ENCODE measurements at places on chromosomes 3 and 15.
A peak's percentile ranks its signal among the peaks of the same experiment; 100 is the strongest.

GRCh38 chr3:133441867-133442270, 42.0 kb downstream of the BFSP2 start:
- no peaks in the 10 kb centered on the region for H3K27me3 ChIP-seq
- peak; percentile 75 for ATAC-seq
- H3K27ac ChIP-seq = peak overlapping the region; percentile 88
- H3K36me3 ChIP-seq = peaks cover 10% of the 10 kb centered on the region
- peaks cover 58% of the 10 kb centered on the region for H3K4me1 ChIP-seq

- no peak within 1 kb of the TSS for H3K27ac ChIP-seq
- H3K4me1 ChIP-seq = peaks cover 29% of the 10 kb centered on the region
- H3K27me3 ChIP-seq = peaks cover 41% of the 10 kb centered on the region
- ATAC-seq = no peak
Measured at GRCh38 chr3:173397161-173398110, at the start of gene NLGN1. Gene NLGN1, plus strand, starts transcription at chr3:173397744.

- peaks cover 12% of the 10 kb centered on the region for H3K4me1 ChIP-seq
- ATAC-seq = no peak
- no peak overlapping the region for H3K4me3 ChIP-seq
- H3K27ac ChIP-seq = no peak overlapping the region
- peaks cover 19% of the 10 kb centered on the region for H3K27me3 ChIP-seq
Measured at GRCh38 chr3:187995043-187995400, 158.9 kb upstream of the LPP start.

DNA sequence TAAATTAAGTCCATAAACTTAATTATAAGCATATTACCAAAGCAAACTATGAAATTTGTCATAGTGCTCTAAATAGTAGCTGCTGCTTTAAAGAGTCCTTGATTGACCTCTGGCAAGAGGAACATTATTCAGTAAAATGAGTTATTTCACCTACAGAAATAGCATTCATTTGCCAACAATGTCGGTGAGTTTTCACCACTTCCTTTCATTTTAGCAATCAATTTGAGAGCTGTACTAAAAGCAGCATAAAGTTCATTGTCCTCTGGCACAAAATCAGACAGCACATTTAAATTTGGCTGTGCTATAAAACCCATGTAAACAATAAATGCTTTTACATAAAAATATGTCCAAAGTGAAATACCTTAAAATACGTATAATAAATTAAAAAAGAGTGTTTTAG, 1515.7 kb downstream of the SI start:
- H3K4me3 ChIP-seq = no peak overlapping the region
- no peak for ATAC-seq
- H3K36me3 ChIP-seq = no peaks in the 10 kb centered on the region
- no peaks in the 10 kb centered on the region for H3K4me1 ChIP-seq
- no peaks in the 10 kb centered on the region for H3K27me3 ChIP-seq
- no peak overlapping the region for H3K27ac ChIP-seq

GRCh38 chr3:9253327-9253726, 3.9 kb upstream of the SRGAP3 start:
- H3K4me1 ChIP-seq = peaks cover 18% of the 10 kb centered on the region
- no peaks in the 10 kb centered on the region for H3K36me3 ChIP-seq
- H3K27ac ChIP-seq = no peak overlapping the region
- H3K27me3 ChIP-seq = peaks cover 38% of the 10 kb centered on the region
- no peak overlapping the region for H3K4me3 ChIP-seq

- peaks cover 36% of the 10 kb centered on the region for H3K27me3 ChIP-seq
- H3K36me3 ChIP-seq = no peaks in the 10 kb centered on the region
- no peak for ATAC-seq
- no peak overlapping the region for H3K27ac ChIP-seq
- H3K4me3 ChIP-seq = no peak overlapping the region
Measured at GRCh38 chr15:43210172-43210745, 10.6 kb downstream of the EPB42 start.

DNA sequence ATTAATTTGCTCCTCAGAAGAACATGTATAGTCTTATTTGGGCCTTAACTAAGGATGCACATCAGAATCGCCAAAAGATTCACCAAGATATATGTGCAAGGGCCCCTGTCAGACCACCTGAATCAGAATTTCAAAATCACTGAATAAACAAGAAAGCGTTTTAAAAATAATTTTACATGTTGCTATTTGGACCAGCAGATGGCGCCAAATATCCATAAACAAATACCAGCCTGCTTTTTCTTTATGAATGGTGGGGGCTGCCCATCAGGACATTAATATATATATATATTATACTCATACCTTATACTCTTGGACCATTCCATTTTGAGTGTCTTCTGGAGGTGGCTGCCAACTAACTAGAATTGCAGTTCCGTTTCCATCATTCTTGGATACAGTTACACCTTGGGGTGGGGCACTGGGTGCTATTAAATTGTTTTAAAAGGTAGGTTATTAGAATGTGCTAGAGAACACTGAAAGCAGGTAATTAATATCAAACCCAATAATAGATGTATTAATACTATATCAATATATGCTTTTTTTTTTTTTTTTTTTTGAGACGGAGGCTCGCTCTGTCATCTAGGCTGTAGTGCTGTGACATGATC, 1108.3 kb downstream of the ROBO1 start:
- no peak overlapping the region for H3K4me3 ChIP-seq
- H3K36me3 ChIP-seq = no peaks in the 10 kb centered on the region
- no peaks in the 10 kb centered on the region for H3K4me1 ChIP-seq
- H3K27ac ChIP-seq = no peak overlapping the region
- no peak for ATAC-seq

DNA sequence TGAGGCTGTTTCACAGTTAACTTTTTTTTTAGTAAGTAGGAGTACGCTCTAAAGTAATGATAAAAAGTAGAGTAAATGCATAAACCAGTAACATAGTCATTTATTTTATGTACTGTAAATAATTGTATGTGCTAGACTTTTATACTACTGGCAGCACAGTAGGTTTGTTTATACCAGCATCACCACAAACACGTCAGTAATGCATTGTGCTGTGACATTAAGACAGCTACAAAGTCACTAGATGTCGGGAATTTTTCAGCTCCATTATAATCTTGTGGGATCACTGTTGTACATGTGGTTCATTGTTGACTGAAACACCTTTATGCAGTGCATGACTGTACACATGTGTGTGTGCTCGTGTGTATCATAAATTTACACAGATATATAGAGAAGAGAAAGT, 618.0 kb upstream of the ADAMTS9 start:
- no peaks in the 10 kb centered on the region for H3K27me3 ChIP-seq
- no peak overlapping the region for H3K4me3 ChIP-seq
- no peaks in the 10 kb centered on the region for H3K36me3 ChIP-seq
- no peaks in the 10 kb centered on the region for H3K4me1 ChIP-seq
- H3K27ac ChIP-seq = no peak overlapping the region

DNA sequence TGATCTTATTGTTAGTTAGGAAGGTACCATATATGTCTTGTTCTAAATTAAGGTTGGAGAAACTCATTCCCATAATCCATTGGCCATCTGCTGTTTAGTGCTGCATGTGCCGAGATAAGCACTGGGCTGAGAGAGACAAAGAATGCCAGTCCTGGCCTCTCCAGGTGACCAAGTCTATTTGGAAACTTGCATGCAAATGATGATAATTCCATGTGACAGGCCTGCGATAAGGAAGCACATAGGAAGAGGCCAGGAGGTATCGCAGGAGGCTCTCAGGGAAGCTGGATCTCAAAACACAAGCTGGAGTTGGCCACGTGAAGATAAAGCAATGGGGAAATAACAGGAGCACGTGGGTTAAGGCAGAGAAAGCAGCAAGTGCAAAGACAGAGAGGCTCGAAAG, 39.7 kb downstream of the MYO5C start:
- no peak overlapping the region for H3K4me3 ChIP-seq
- H3K36me3 ChIP-seq = no peaks in the 10 kb centered on the region
- H3K4me1 ChIP-seq = peaks cover 41% of the 10 kb centered on the region
- H3K27me3 ChIP-seq = no peaks in the 10 kb centered on the region
- ATAC-seq = no peak

DNA sequence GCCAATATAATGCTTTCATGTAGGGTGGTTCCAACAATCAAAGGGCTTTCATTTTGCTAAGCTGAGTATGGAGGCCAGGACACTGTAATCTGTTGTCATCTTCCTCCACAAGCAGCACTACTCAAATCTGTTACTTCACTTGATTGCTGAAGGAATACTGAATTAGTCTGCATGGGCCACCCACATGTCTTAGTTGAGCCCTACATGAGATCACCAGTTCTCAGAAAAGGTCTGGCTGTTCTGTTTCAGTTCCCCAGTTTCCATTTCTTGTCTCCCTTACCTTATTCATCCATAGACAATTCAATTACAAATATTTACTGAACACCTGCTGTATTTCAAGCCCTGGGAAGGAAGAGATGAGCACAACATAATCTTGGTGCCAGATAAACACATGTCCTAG, 119.2 kb downstream of the FHIT start:
- peaks cover 3% of the 10 kb centered on the region for H3K36me3 ChIP-seq
- ATAC-seq = peak; percentile 53
- no peak overlapping the region for H3K4me3 ChIP-seq
- peaks cover 6% of the 10 kb centered on the region for H3K4me1 ChIP-seq
- no peak overlapping the region for H3K27ac ChIP-seq

DNA sequence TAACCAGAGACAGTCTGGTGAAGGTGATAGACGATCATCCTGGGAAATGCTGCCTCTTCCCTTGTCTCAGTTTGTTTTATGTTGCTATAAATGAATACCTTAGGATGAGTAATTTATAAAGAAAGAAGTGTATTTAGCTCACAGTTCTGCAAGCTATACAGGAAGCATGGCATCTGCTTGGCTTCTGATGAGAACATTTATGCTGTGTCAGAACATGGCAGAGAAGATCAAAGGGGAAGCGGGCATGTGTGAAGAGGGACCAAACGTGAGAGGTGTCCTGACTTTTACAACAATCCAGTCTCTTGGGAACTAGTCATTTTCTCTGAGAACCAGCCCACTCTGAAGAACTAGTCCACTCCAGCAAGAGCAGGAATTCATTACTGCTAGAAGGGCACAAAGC, 9.6 kb downstream of the CMC1 start:
- no peak overlapping the region for H3K4me3 ChIP-seq
- no peak for ATAC-seq
- H3K36me3 ChIP-seq = peaks cover 12% of the 10 kb centered on the region
- no peaks in the 10 kb centered on the region for H3K27me3 ChIP-seq

DNA sequence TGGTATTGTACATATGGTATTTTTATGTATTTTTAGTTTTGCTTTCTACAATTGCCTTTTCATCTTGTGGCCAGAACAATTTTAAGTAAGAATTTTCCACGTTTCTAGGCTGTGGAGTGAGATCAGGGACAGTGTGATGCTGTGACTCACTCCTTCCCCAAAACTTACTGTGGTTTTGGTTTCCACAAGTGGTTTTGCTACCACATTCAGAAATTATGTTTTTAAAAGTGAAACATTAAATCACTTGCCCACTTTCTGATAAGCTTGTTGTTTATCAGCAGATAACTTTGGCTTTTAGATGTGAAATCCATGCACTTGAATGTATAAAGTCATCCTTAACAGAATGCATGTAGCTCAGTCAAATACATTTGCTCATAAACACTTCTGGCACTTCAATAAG, 192.2 kb upstream of the THRB start:
- no peaks in the 10 kb centered on the region for H3K4me1 ChIP-seq
- H3K4me3 ChIP-seq = no peak overlapping the region
- peak; percentile 42 for ATAC-seq

DNA sequence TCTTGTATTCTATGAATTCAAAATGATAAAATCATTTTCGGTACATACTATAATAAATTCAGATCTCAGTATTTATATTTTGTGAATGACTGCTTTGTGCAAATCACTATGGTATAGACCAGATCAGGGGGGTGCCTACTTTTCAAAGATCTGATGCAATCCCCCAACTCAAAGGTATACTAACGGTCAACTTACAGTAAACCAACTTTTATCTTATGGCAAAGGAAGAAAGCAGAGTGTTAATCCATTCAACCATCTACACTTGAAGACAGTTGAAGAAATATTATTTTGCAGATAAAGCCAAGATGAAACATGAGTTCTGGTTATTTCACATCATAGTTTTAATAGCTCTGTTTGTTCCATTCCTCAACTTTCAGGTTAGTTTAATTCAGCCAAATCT, 197.1 kb downstream of the MEX3B start:
- no peaks in the 10 kb centered on the region for H3K27me3 ChIP-seq
- H3K27ac ChIP-seq = no peak overlapping the region
- no peak overlapping the region for H3K4me3 ChIP-seq
- no peaks in the 10 kb centered on the region for H3K36me3 ChIP-seq
- H3K4me1 ChIP-seq = no peaks in the 10 kb centered on the region

DNA sequence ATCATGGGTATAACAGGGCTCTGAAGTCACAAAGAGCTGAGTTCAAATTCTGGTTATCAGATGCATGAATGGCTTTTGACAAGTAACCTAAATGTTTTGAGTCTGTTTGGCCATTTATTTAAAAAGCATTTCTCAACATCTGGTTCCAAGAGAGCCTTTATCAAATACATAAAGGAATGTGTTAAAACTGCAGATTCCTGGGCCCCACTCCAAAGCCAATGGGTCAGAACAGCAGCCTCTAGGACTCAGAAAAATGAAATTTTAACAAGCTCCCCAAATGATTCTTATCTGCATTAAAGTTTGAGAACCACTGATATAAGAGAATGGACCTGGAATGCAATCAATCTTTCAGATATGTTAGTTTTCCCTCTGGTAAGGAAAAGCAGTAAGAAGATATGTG, 3.4 kb downstream of the B4GALT4 start:
- no peak for ATAC-seq
- H3K27me3 ChIP-seq = no peaks in the 10 kb centered on the region
- H3K27ac ChIP-seq = peak overlapping the region; percentile 22
- peaks cover 25% of the 10 kb centered on the region for H3K4me1 ChIP-seq
- H3K4me3 ChIP-seq = no peak overlapping the region

DNA sequence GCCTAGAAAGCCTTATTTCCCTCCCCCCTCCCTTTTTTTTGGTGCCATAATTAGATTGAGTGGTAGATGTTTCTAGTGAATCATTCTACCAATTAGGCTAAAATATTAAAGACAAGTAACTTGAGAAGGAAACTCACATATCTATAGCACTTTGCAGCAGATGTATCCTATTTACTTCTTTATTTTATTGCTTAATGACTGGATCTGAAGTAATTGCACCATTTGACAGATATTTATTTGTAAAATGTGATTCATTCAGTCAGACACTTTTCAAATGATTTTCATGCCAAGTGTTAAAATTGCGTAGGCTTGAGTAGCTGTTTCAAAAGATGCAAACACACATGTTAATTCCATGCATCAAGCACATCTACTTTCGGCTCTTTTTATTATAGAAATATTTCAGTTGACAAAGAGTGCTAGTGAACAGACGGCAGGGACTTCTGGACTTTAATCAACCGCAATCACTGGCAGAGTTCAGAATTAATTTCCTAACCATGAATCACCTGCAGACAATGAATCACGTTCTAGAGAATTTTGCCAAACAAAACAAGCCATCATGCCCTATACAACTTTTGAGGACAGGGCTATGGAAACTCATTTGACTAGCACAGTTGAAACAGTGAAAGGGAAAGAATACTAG, 636.8 kb downstream of the MECOM start:
- no peaks in the 10 kb centered on the region for H3K27me3 ChIP-seq
- H3K36me3 ChIP-seq = no peaks in the 10 kb centered on the region
- no peak for ATAC-seq
- H3K27ac ChIP-seq = no peak overlapping the region

Data from stimulated activated memory B cell treated with anti-CD40 and anti-IgM and Interleukin-4, amounts not matched to agents 10 μg/mL and 1 μg/mL and 100 μg/mL, for 72 hours (primary cell).